NCI-H510A (cell line): ENCODE measurements at places on chromosomes 7 and 10.

GRCh38 chr10:42926843-42927242 lies 144.2 kb downstream of the BMS1 start:
- DNase-seq: no peak

DNA sequence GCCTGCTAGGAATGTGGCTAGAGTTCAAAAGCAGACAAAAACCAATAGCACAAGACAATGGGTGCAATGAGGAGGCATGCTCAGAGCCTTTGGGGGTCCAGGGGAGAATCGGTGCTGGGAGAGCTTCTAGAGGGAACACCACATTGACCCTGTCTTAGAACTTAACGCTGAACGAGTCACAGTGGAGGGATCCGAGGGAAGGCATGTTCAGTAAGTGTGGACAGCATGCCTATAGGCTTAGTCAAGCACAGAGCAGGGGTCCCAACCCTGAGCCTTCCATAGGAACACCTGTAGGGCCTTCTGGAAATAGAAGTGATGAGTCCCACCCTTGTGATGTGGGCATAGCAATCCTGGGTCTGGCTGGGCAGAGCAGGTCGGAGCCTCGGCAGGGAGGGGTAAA lies 148.7 kb downstream of the PKD1L1 start:
- DNase-seq: no peak

GRCh38 chr7:149586646-149587645 lies 89.3 kb upstream of the ZNF746 start:
- DNase-seq: no peak

- DNase-seq: no peak
Measured at GRCh38 chr7:71173955-71174354, 42.0 kb downstream of the GALNT17 start.

DNA sequence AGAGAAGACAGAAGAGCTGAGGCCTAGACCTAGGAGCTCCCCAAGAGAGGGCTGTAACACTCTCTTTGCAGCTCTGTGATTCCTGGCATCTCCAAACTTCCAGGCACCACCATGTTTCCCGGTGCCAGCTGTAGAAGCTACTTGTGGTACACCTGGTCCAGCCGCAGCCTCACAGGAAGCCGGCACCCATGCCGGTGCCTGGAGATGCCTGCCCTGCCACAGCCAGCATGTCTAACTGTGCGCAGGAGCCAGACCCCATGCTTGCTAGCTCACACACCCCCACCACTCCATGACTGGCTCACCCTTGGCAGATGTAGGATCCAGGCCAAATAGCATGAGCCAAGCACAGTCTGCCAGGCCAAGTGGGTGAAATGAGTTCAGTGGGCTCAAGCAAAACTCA lies 211.7 kb upstream of the GNAI1 start:
- no peak for DNase-seq
